Fibroblast of pulmonary artery (primary cell): ENCODE measurements at places on chromosomes 2 and 18.

DNA sequence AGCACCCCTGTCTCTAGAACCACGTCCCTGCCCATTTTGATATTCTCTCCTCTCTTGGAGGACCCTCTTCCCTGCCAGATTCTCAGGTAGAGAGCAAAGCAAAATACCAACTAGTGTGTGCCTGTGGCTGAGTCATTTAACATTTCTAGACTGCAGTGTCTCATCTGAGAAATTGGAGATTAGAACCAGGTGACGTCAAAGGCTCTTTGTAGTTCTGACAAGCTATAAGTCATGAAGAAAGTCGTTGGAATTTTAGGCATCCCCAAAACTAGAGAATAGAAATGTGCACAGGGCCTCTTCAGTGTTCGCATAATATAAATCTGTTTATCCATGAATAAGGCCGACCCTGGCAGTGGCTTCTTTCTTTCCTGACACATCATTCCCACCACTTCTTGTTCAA is 74.4 kb upstream of the TANC1 start:
- DNase-seq: peak; percentile 72

GRCh38 chr2:96391153-96391827 is 55.7 kb downstream of the NCAPH start:
- DNase-seq: no peak

DNA sequence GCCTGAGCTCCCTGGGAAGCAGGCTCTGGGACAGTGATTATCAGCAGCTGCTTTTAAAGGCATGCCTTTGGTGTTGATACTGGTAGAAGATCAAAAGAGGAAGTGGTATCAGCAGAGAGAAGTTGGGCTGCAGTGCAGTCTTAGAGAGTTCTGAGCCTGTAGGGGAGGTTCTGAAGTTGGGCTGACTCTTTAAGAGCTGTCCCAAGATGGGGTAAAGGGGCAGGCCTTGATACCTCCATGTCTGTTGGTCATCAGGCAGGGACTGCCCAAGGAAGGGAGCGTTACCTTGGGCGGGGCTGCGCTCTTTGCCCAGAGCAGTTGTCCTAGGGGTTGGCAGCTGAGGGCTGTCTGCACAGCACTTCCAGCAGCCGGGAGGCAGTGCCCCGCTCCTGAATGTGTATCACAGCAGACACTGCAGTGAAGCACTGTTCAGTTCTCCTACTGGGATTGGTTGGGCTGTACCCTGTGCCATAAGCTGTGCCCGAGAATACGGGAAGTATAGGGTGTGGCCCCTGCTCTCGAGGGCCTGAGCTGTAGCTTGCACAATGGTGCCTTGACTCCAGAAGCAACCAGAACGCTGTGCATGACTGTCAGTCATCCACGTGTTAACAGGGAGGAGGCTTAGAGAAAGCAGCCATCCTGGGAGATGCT is 177.0 kb downstream of the CTIF start:
- no peak for DNase-seq

- peak; percentile 51 for DNase-seq
These were observed 144.1 kb downstream of the PRPF40A start for GRCh38 chr2:152573168-152573567.

DNA sequence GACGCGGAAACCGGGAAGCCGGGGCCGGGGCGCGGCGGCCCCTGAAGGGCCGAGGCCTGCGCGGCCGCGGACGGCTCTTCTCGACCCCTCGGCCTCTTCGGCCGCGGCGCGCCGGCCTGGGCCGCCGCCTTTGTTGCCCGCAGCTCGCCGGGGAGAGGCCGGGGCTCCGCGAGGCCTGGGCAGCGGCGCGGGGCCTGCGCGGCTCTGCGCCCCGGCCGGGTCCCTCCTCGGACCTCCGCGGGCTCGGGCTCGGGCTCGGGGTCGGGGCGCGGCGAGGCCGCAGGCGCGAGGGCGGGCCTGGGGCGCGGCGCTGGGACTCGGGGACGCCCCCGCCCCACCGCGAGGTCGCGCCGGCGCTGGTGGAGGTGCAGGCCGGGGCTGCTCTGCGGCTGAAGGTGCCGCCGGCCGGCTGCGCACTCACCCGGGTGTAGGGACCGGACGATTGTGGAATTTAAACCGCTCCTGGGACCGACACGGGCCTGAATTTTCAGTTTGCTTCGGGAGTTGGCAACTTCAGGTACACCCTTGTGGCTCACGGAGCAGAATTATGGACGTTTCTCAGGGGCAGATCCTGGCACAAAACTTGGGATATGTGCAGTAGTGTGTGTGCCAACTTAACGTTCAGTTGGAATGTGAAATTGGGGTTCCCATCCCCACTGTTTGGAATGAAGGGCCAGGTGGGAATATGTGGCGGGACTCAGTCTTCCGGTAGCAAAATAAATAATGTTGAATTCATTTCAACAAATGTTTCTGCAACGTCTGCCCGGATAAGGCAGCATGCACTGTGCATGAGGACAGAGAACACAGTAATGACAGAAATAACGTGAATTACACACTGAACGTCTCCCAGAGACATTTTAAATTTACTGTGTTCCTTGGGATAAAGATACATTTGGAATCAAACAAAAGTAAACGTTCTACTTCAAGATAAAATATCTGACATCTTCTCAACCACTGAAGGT is 787 bp downstream of the SOCS6 start:
- peak; percentile 44 for DNase-seq

DNA sequence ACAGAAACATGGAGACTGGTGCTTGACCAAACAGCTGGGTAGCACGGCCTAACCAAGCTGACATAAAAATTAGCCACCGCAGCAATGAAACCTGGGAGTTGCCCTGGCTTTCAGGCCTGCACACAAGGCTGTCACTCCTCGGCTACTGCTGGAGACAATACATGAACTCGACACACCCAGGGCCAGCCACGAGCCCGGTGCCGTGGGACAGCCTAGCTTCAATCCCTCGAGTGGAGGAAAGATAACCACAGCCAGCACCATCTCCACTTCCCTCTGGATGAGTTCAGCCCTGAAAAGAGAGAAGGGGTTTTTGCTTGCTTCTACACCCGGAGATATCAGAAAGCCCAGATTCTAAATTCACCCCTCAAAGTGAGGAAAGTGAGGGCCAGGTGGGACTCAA is 78.0 kb downstream of the BCL2L11 start:
- no peak for DNase-seq

DNA sequence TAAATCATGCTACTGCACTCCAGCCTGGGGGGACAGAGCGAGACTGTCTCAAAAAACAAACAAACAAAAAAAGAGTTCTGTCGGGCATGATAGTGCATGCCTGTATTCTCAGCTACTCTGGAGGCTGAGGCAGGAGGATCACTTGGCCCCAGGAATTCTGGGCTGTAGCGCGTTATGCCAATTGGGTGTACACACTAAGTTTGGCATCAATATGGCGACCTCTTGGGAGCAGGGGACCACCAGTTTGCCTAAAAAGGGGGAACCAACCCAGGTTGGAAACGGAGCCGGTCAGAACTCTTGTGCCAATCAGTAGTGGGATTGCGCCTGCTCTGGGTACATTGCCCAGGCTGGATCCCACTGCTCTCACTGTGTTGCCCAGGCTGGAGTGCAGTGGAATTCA is 49.7 kb downstream of the SDC1 start:
- DNase-seq: no peak

GRCh38 chr2:172172513-172173173 is 69.9 kb upstream of the DLX2 start:
- DNase-seq: peak; percentile 46

GRCh38 chr2:182912518-182912915 is 46.1 kb upstream of the FRZB start:
- no peak for DNase-seq

GRCh38 chr2:47250586-47251403 is 95.7 kb upstream of the STPG4 start:
- peak; percentile 25 for DNase-seq

DNA sequence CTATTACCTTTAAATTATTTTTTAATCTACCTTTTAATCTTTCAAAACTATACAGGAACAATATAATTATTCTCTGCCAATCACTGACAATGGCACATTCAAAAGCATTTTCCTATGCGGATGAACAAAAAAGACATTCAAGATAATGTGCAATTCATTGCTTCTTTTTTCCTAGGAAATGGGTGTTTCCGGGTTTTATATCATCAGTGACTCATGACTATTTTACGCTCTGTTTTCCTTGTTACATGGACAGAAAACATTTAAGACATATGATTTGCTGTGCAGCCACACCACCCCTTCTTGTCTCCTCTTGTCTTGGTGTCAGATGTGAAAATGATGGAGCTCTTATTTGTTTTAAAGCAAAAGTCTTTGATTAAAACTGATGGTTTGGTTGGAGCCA is 184.7 kb upstream of the LINC00305 start:
- DNase-seq: peak; percentile 8

DNA sequence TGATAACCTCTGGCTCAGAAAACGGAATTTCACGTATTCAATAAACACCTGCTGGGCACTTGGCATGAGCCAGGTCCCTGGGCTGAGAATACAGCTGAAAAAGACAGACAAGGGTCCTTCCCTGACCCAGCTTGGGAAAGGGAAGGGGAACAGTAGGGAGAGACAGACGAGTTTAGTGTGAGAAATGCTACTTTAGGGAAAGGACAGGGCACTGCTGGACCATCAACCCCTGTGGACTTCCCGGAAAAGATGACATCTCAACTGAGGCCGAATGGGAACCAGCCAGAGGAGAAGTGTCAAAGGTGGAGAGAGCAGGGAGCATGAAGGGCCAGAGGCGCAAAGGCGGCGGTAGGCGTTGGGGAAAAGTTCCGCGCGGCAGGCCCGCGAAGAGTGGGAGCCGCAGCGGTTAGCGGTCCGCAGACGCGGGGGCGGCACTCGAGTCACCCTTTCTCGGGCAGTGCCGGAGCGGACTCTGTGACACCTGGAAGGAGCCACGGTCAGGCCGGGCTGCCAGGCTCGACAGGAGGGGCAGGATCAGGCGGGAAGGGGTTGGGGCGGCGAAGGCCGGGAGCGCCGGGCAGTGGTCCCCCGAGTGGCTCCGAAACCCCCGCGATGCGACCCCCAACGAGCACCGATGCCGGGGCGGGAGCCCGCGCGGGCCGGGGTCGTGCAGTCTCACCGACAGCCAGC is 519 bp downstream of the TEX261 start:
- DNase-seq: peak; percentile 6

DNA sequence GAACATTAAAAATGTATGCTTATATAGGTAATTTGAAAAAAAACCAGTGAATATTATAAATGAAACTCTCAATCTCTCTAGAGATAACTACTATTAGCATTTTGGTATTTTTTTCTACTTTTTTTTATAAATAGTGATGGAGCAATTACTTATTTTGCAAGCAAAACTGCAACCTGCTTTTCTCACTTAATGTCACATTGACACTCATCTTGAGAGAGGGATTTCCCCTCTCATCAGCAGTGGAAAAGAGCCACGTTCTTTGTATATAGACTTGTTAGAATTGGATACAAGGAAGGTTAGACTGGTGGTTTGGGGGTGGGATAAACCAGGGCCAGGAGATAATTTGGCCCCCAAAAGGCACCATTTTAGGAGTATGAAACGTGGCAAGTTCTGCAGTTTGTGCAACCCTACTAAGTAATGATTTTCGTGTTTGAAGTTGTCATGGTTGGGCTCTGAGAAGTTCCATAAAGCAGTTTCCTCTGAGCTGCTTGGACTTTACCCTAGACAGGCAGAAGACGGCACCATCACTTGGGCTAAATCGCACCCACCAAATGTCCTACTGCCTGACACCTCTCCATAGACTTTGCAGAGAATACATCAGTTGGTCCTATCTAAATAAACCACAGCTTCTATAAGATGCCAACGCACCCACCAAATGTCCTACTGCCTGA is 194.0 kb downstream of the ACTR3 start:
- no peak for DNase-seq

DNA sequence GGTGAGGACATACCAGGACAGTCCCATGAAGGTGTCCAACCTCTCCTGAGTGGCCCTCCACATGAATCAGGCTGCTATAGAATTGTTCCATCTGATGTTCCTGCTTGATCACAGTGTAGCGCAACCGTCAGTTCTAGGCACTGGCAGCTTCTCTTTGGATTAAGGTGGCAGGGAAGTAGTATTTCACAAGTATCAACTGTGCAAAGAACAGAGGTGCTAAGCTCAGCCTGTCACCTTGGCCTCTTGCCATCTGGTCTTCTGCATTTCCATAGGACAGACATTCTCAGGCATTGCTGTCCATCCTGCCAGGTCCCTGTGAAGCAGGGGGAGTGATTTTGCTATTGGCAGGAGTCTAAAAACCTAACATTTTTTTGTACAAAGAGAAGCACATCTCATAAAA is 182.2 kb upstream of the EPAS1 start:
- peak; percentile 22 for DNase-seq

DNA sequence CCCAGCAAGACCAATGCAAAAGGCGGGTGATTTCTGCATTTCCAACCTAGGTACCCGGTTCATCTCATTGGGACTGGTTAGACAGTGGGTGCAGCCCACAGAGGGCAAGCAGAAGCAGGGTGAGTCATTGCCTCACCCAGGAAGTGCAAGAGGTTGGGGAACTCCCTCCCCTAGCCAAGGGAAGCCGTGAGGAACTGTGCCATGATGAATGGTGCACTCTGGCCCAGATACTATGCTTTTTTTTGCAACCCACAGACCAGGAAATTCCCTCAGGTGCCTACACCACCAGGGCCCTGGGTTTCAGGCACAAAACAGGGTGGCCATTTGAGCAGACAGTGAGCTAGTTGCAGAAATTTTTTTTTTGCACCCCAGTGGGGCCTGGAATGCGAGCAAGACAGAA is 662.6 kb upstream of the ACVR2A start:
- DNase-seq: no peak

DNA sequence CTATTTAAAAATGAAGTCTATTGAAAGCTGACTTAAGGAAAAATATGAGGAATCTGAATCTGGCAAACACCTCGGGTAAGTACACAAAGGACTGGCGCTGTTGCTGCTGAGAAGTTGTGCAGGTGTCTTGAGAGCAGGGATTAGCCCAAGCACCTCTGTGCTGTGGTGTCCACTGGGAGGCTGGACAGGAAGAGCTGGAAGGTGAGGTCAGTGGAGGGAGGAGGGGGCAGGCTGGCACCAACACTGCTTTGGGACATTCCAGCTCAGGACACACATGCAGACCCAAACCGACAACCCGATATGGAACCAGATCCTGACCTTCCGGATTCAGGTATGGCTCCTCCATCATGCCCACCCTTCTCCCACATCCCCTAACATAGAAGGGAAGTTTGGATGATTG is 20.6 kb downstream of the FER1L5 start:
- DNase-seq: no peak

DNA sequence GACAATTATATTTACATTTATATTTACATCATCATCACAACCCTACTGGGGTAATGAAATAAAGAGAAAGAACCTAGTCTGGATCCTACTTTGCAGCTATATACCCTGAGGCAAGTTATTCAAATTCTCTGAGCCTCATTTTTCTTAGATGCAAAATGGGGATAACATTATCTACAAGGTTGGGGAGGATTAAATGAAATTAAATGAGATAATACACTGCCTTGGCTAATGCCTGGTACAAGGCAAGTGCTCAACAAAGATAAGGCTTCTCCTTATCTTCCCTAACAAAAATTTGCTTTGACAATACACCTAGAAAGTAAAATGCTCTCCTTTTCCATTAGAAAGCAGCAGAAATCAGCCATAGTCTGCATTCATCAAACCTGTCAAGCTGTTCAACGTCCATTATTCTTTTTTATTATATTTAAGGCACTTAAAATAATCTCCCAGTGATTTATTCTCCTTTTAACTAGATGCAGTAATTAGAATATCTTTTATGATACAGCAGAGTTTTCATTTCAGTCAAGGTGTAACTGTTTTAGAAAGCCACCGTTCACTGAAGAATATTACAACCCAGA is 44.8 kb downstream of the TCF4 start:
- no peak for DNase-seq

- DNase-seq: no peak
These were observed 167.7 kb upstream of the MYCN start for GRCh38 chr2:15772681-15773080.

GRCh38 chr2:197191940-197192322 is 118.6 kb downstream of the ANKRD44 start:
- DNase-seq: no peak

- DNase-seq: no peak
These were observed at the start of gene FBXO41 for GRCh38 chr2:73284296-73285158. Gene FBXO41 (minus strand): TSS chr2:73284478. CDS start chr2:73269630, 14,848 bp downstream.
